ENCODE measurements at places on chromosomes 5 and 9.

DNA sequence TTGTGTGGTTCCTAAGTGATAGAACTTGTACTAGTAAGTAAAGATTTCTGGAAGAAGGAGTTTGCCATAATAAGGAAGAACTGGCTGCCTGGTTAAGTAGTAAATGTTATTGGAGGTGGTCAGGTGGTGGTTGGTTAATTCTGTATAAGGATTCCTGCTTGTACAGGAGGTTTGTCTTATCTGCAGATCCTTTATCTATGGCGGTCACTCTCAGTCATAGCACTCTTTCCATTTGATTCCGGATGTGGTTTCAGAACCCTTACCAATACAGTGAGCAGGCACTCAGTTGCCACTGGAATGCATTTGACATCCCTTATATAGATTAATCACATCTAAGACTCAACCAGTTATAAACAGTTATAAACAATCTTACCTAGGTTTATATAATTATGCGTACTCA is 50.3 kb downstream of the RAD50 start:
- DNase-seq = no peak

- no peak for DNase-seq
Observed at GRCh38 chr5:64206653-64207052, 41.0 kb downstream of the RNF180 start.

- DNase-seq = no peak
Observed at GRCh38 chr9:123761905-123762605, 167.9 kb downstream of the DENND1A start.

- no peak for DNase-seq
Observed at GRCh38 chr9:112050544-112051475, 124.3 kb downstream of the SUSD1 start.

DNA sequence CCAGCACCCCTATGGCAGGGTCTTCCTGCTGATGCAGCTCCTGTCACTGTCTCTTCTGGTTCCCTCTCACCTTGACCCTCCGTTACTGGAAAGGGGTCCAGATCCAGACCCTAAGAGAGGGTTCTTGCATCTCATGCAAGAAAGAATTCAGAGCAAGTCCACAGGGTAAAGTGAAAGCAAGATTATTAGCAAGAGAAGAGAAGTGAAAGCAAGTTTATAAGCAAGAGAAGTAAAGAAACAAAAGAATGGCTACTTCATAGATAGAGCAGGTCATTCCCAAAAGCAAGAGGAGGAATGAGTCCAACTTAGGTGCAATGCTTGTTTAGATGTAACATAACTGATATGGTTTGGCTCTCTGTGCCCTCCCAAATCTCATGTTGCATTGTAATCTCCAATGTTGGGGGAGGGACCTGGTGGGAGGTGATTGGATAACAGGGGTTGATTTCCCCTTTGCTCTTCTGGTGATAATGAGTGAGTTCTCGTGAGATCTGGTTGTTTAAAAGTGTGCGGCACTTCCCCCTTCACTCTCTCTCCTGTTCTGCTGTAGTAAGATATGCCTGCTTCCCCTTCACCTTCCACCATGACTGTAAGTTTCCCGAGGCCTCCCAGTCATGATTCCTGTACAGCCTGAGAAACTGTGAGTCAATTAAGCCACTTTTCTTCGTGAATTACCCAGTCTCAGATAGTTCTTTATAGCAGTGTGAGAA is 183.3 kb downstream of the MED10 start:
- DNase-seq = no peak

DNA sequence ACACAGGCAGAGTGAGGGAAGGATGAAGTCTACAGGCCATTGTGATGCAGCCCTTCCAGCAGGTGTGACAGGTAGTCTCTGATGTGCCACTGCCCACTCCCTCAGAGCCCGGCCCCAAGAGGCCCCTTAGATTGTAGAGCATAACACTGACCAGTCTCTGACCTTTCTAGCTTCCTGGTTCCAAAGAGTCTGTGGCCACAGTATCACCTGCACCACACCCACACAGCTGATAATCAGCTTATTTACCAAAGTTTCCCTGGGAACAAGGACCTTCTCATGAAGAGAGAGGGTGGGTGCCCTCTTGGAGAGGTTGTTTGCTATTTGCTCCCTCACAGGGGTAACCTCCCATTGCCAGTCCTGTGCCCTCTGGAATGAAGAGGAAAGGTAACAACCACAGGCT is 11.0 kb upstream of the ACER2 start:
- no peak for DNase-seq

DNA sequence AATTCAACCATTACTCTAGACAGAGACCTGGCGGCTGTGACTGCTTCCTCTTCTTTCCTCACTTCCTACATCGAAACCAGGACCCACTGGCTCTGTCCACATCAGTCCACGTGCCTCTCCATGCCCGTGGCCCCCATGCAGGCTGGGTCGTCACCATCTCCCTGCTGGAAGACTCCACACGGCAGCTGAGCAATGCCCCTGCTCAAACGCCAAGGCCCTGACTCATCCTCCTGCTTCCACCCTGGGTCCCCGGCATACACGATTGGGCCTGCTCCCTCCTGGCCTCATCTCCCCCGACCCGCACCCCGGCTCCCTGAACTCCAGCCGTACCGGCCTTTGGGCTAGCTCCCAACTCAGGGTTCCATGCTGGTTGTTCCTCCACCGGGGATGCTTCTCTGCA is 67.2 kb upstream of the IER5L start:
- no peak for DNase-seq

DNA sequence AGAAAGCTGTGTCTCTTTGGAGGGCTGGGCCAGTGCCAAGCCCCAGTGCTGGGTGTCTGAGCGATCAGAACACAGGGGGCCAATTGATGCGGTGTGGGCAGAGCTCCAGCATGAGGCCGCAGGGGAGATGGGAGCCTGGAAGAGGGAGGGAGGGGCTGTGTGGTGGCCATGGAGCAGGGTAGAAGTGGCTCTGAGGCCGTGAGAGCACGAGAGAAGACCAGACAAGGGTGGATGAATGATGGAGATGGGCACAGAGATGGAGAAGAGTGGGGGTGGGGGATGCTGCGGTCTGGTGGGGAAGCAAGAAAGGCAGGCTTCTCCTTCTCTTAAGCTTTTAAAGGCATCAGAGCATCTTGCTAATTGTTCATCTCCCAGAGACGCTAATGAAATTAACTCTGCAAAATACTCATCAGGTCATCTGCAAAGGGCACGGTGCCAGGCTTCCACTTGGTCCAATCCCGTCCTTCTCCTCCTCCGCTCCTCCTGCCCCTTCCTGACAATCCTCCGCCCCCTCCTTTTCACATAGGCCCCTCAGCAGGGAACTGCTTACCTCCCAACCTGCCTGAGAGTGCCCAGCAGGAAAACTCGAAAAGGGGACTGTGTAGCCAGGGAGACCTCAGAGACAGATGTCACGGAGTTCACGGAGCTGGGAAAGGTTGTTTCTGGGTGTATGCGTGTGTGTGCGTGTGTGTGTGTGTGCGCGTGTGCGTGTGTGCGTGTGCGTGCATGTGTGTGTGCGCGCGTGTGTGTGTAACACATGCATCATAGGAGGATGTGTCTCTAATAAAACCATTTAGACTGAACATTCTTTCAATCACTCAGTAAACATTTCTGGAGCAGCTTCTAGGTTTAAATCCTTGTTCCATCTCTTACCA is 7.1 kb upstream of the UNC5A start:
- peak; percentile 82 for DNase-seq

DNA sequence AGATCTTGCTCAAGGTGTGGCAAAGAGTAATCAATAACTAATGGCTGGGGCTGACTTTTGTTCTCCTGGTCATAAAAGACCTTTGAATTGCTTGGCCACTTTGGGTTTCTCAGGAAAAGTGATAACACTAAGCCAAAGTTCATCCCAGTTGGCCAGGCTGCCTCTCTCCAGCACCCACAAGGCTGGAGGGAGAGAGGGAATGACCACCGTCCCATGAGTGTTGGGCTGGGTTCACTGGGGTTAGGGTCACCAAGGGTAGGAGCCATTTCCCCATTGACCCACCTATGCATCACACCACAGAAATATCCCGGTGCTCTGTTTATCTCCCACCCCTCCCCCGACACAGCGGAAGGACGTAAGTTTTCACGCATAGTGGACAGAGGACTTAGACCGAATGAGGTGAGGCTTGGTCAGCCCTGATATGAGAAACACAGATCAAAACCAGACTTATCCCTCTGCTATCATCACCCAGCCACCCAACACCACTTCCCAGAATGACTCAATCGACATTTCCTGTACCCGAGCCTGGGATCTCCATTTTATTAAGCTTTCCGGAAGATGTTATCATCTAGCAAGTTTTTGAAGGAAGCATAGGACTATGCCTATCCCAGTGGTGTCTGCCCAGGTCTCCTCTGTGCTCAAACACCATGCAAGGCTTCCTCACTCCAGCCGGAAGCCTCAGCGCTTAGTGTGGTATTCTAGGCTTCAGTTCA is 27.0 kb upstream of the PPARGC1B start:
- no peak for DNase-seq

DNA sequence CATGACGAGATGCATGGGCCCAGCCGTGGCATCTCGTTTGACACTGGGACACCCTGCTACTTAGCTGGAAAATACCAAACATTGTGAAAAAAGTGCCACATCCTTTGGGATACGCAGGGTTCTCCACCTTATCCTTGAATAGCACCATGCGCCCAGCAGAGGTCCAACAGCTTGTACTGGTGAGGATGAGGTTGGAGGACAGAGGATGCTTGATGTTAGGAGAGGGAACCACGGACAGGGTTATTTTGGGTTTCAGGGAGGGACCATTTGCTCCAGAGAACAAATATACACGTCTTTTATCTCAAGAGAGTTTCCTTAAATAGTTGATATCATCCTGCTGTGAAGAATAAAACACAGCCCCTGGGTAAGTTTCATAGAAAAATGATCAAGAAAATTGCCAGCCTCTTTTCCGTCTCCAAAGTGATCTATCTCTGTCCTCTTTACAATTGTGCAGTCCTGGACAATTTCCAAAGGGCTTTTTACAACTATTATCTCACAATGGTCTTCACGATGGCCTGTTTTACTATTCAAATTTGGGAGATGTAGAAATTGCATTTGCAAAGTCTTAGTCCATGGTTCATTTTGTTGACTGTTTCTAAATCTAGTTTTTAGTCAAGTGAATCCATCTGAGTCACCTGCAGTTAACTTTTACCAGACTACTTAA is 19.9 kb upstream of the FRRS1L start:
- no peak for DNase-seq

GRCh38 chr5:177049285-177049684 is 26.8 kb downstream of the ZNF346 start:
- no peak for DNase-seq

DNA sequence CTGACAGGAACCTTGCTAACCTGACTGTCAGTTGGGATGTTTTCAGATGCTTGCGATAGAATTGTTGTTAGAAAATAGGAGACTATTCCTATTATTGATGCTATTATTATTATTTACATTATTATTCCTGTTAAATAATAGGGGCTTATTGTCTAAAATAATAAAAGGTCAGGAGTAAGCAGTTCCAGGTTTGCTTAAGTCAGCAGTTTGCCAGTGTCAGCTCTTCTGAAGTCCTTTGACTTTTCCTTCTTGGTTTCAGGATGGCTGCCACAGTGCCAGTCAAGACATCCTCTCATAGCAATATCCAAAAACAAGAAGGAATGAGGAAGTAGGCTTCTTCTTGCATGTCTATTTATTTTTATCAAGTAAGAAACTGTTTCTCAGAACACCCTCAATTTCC is 141.7 kb upstream of the MARCHF11 start:
- no peak for DNase-seq

- DNase-seq = no peak
Observed at GRCh38 chr9:91676046-91676445, 252.4 kb upstream of the NFIL3 start.
